Activated naive CD4-positive, alpha-beta T cell (primary cell): ENCODE measurements at places on chromosomes 3 and 15.

- DNase-seq, result no peak
Observed at GRCh38 chr15:61030451-61030850, 198.7 kb downstream of the RORA start.

GRCh38 chr15:57307527-57308169 lies 68.7 kb upstream of the CGNL1 start:
- no peak for DNase-seq

DNA sequence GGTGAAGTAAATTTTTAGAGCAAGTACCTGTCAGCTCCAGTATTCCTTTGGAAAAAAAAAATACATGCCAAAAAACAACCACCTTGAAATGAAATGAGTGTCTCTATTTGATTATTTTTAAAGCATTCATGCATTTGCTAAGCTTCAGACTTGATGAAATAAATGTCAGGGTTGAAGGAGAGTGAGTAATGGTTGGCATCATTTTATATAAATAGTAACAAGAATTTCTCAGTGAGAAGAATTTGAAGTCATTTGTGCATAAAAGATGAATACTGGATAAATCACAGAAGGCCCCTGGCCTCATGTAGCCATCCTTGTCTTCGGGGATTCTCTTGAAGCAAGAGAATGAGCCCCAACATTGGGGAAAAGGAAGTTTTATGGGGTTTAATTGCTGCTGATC lies 318.4 kb downstream of the LPP start:
- DNase-seq, result no peak

- DNase-seq, result no peak
Observed at GRCh38 chr3:4385201-4385600, 81.9 kb downstream of the SUMF1 start.

DNA sequence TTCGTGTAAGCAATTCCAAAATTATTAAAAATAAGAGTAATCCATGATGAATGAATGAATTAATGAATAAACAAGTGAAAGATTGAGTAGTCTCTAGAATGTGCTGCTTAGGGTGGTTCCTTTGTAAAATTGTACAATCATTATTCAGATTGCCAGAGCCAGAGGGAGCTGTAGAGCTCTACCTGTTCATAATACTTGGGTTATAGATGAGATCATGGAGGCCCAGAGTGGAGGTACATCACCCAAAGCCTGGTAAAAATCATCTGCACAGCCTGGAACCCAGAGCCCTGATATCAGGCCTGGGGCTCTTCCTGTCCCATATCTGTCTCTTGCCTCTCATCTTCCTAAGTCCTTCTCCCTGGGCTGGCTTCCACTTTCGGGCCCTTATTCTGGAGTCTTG lies 297.2 kb downstream of the RPLP1 start:
- no peak for DNase-seq

GRCh38 chr3:60953351-60953750 lies 297.9 kb downstream of the FHIT start:
- DNase-seq, result no peak

DNA sequence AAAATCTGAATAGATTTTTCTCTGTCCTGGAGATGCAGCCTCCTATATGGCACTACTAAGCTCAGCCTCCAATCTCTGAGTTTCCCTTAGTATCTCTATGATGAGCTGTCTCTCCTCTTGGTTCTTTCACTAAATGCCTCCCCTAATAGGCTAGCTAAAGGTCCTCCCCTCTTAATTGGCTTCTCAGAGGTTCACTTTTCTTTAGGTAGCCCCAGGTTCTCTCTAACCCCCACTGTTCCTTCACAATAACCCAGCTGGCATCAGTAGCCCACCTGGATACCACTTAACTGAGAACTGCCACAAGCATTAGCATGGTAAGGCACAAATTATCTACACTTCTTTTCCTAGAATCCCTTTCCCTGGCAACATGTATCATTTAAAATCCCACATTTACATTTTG lies 523.2 kb downstream of the IGSF11 start:
- no peak for DNase-seq

DNA sequence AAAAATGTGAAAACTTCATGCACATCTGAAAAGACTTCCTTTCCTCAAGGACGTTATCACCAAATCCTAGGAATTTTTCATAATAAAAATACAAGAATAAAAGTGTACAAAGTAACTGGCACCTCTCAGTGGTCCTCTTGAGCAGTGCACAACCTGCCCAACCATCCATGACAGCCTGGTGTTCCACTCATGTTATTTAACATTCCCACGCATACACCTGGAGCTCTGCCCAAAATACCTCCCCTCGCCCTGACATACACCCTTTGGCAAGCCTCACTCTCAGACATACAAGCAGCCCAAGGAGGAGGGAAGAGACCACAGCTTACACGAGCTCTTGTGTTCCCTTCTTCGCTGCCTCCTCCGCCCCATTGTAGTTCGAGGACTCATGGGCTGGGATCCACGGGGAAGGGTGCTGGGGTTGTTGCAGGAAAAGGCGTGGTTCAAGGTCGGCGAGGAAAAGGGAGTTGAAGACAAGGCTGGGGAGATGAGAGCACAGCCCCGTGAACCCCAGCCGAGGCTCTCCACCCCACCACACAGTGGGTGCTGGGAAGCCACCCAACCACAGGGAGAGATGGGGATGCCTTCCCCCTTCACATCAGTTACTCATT lies 23.3 kb downstream of the GRIP2 start:
- DNase-seq, result no peak

GRCh38 chr3:126102011-126102410 lies 18.1 kb upstream of the SLC41A3 start:
- no peak for DNase-seq

DNA sequence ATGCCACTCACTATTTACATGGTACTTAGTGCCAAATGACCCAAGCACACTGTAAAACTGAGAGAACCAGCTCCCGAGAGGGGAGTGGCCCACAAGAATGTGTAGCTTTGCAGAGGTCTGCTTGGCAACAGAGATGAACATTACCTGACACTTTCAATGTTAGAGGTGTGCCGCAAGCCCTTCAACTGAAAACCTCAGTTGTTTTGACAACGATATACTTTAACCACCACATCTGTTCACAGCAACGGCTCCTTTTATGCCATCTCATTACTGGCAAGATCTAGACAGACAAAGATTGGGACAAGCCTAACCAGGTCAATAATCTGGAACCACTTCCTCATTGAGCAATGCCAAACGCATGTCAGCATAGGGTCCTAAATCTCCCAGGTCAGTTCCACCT lies 23.7 kb downstream of the NEK10 start:
- DNase-seq, result no peak

DNA sequence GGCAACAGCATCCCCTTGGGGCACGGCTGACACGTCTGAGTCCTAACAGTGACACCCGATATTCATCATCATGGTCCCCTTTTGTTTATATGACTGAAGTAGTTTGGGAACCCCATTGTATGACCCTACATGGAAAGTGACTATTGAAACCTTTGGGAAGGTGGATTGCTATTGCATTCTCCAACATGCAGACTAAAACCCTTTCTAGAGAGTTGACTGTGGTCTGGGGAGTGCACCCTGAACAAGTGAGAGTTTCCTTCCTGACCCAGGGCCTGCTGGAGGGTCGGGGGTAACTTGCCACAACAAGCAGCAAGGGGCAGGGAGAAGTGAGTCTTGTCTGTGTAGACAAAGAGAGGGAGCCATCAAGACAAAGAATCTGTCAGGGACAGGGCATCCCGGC lies 54.4 kb downstream of the ISG20 start:
- DNase-seq, result no peak

- no peak for DNase-seq
Observed at GRCh38 chr15:50820808-50821382, 55.4 kb upstream of the SPPL2A start.

DNA sequence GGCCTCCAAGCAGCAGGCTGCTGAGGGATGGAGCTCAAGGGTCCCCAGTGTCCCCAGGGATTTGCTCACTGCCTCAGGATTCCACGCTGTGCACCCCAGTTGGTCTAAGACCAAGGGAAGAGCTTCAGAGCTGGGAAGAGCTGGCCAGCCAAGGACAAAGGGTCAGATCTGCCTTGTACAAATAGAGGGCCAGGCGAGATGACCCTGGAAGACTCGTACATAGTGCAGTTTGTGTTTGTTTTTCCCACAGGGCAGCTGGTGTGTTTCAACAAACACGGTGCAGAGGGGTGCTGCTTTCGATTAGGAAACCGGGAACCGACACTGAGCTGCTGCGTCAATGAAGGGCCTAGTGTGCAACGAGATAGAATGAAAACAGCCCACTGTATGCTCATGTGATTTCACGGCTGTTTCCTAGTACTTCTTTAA lies 56.1 kb upstream of the TRPM1 start:
- DNase-seq, result no peak

DNA sequence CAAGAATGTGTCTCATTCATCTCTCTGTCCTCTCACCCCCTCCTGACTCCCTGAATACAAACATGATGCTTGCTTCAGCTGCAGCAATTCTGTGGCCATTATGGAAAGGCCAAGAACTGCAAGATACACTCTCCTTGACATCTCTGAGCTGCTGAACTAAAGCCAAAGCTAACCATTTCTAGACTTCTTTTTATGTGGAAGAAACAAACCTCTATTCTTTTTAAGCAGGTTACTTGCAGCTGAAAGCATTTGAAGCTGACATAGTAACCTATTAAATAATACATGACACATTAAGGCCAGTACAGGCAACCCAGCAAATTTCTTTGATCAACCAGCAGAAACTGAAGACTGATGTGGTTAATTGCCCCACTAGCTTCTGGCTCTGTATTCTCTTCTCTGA lies 17.5 kb downstream of the FHIT start:
- no peak for DNase-seq

DNA sequence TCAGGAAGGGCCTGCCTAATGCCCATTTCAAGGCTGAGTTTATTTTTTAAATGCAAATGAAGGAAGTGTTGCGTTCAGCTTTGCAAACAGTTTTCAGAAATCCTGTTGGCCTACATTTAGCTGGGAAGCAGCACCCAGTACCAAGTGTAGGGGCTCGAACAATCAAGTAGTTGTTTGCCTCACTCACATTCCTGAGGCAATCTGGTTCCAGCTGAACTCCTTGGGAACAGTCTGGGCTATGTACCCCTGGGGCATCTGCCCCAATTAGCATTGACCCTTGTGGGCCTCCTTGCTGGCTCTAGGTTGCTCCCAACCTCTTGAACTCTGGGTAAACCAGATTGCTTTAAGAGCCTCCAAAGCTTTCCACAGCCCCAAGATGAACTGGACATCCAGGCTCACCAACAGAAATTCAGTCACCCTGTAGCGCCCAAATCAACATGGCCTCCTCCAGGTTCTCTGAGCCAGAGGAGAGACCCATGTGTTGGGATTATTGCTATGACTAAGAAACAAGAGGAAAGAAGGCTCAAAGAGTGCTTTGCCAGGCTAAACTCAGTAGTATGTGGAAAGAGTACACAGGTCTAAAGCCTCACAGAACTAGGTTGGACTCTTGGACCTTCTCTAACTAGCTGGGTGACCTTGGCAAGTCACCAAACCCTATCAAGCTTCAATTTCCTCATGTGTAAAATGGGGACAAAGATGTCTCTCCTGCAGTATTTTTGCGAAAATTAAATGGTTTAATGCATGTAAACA lies 532.7 kb downstream of the SOX2 start:
- no peak for DNase-seq

DNA sequence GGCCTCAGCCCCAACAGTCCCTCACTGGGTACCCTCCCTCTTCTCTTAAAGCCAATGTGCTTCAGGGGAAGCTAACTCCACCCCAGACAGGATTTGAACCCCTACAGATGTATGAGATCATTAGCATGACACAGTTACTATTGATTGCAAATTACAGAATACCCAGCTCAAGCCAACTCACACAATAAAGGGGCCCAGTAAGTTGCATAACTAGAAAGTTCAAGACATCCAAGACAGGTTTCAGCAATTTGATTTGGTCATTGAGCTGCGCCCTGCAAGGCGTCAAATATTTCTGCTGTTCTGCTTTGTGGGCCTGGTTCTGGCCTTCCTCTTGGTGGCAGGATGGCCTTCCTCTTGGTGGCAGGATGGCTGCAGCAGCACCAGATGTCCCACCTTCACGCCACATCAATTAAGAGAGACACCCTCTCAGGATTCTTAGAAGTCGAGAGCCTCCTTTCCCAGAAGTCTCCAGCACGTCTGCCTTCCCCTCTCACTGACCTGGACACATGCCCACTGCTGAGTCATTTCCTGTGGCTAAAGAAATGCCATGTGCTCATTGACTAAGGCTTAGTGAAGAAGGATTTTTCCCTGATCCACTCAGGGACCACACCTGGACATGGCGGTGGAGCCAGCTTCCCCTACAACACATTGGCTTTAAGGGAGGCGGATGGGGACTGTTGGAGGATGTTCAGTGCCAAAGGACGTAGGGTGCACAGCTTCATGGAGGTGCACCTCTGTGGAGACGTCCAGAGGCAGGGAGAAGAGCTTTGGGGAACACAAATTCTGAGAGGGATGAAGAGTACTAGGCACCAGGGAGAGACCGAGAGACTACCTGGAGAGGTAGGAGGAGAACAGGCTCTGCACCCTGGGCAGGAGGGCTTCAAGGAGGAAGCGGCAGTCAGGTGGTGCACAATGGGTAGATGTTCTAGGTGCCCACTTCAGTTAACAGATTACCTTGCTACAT lies 49.1 kb downstream of the DNASE1L3 start:
- no peak for DNase-seq

DNA sequence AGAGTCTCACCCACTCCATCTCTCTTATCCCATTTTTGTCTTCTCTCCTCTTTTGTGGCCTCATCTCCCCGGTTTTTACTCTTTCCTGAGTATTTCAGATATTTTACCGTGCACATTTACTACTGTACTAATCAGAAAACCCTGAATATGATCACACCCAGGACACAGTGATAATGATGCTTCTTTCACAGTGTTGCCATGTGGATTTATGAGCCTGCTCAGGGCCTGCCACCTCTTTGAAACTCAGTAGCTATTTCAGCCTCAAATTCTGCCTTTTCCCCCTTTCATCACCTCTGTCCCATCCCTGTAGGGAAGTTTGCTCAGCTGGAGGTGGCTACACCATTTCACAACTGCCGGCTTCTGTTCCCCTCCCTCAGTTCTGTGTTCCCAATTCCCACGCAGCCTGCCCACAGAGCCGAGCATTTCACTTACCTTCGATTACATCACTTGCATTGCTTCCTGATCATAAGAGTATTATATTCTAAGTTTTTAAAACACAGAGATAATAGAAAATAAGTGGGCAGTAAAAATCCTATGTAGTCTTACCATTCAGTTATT lies 33.2 kb downstream of the ARNT2 start:
- no peak for DNase-seq

GRCh38 chr15:72992841-72993252 lies 59.4 kb upstream of the NEO1 start:
- DNase-seq, result no peak

- DNase-seq, result no peak
Observed at GRCh38 chr15:53535886-53536285, 223.6 kb downstream of the WDR72 start.
